ENCODE measurements at places on chromosomes 5 and 9.

DNA sequence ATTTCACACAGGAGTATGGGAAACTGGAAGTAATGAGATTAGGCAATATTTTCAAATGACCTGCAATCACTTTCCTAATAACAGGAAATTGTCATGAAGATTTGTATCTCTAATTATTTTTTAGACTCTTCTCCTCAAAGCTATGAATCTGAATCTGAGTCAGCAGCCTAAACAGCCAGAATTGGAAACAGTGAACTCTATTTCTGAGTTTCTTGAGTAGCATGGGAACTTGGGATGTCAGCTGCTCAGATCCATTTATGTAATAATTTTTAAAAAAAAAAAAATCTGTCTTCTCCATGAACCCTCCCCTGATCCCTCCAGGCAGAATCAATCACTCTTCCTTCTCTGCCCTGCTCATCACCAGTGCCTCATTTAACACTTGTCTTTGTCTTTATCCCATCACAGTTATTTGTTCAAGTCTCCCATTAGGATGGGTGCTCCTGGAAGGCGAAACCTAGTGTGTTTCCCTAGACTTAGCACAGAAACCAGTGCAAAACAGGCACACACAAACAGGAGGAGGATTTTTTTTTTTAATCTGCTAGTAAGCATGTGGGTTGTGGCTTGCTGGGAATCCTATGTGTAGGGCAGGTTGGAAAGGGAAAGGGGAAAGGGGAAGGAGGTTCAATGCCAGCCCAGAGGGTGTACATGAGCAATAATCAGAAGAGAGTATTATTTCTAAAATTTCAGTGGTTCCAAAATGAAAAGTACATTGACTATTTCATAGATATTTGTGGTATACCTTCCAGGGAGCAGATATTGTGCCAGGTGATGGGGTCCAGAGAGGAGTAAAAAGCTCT, 186.8 kb downstream of the TTLL11 start:
- no peak for DNase-seq

DNA sequence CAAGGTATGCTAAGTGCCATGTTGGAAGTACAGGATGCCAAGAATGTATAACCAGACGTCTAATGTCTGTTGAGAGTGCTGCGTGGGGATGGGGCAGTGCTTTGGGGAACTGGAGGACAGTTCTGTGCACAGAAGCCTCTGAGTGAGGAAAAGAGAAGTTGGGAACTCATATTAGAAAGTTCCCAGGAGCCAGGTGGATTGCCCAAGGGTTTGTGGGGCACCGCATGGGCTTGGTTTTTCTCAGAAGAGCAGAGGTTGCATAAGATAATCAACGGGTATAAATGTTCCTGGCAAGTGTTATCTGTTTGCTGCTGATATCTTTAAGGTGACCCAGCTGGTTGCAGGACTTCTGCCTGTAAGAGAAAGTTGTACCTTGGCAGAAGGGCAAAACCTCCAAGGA, 13.1 kb downstream of the HRH2 start:
- DNase-seq = no peak

GRCh38 chr5:146059460-146060220, 45.7 kb downstream of the PLAC8L1 start:
- DNase-seq = no peak

DNA sequence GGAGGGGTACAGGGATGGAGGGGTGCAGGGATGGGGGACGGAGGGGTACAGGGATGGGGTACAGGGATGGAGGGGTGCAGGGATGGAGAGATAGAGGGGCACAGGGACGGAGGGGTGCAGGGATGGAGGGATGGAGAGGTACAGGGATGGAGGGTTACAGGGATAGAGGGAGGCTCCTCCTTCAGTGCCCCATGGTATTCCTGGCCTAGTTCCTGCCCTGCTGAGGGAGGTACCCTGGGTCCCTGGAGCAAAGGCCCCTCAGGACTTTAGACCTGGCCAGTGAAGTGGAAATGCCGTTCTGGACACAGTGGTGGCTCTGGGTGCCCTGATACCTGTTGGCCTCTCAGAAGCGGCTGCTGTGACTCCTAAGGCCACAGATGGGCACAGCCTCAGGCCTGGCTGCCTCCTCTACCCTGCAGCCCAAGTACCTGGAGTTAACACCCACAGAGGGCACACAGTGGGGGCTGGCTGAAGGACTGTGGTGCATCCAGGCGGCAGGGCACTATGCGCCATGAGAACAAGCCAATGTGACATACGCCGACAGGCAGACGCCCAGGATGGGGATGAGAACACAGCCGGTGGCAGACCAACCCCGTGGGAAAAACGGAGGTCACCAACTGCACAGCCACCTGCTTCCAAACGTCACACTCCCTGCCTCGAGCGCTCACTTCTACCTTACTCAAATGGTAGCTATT, 8.4 kb downstream of the PTGES2 start:
- DNase-seq = no peak

DNA sequence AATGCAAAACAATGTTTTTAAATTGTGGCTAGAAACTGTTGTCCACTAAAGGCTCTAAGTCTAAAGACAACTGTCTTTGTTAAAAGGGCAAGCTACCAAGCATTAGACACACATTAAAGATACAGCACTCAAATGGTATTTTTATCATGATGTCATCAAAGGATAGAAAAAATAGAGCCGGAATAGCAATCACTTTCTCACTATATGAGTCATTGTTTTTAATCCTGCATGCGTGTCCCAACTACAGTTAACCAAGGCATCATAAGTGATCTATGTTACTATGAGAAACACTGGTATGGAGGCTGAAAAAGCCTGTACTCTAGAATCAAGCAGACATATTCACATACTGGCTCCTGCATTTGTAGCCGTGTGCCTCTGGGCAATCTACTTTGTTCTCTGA, 1.9 kb upstream of the PJA2 start:
- DNase-seq = no peak

GRCh38 chr5:104628911-104629310, 1066.3 kb upstream of the NUDT12 start:
- no peak for DNase-seq

DNA sequence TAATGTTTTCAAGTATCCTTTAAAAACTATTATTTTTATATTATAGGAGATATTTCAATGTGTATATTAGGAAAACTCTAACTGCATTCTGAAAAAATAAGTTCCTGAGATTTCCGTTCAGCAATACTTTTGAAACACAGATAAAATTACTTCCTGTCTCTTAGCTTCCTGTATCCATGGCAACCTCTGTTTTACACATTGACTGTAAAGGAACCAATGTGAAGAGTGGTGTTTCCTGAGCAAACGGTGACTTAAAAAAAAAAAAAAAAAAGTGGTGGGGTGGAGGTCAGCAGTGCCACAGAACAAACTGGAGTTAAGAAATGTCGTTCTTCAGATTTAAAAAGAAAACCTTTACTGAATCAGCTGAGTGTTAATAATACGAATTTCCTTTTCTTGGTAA, at the start of gene LRRC70:
LRRC70 (plus strand) TSS at position 280 of the 400 bp plus-strand sequence. CDS start 620 bp downstream, outside the sequence.
- DNase-seq = no peak

DNA sequence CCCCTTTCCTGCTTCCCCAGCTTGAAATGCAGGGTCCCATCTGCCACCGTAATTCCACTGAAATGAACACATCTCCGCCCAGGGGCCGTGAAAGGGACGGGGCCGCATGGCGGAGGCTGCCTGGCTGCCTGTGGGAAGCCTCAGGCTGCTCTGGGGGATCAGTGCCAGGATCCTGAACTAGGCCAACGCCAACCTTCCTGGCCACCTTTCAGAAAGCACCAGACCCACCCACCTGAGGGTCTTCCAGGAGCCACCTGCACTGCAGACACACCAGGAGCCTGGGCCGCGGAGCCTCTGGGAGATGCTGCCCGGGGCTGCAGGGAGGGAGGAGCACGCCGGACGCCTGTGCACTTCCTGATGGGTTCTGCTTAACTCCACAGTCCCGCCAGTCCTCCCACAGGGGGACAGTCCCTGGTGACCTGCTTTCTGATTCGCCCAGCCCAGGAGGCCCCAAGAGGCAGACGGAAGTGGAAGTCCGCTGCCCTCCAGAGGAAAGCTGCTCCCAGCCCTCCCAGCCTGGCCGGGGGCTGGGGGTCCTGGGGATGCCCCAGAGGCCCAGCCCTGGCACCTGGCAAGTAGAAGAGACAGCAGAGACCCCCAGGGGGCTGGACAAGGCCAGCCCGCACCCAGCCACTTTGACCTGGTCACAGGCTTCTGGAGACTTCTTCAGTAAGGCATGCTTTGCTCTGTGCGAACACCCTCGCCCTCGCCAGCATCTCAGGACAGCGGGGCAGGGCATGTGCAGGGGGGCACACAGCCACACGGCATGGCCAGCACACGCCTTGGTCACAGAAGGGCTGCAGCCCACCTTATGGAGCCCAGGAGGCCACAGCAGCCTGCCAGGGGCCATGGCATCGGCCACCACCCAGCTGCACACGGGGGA, at the start of gene CARD9:
CARD9 (minus strand) TSS at position 370 of the 883 bp plus-strand sequence. CDS start 1,591 bp downstream, outside the sequence.
- DNase-seq = no peak

GRCh38 chr9:109488791-109489492, 9.2 kb downstream of the PTPN3 start:
- DNase-seq = no peak

- DNase-seq = no peak
Observed at GRCh38 chr5:6449465-6450158, 953 bp downstream of the UBE2QL1 start.

GRCh38 chr9:4549751-4550295, 59.6 kb downstream of the SLC1A1 start:
- DNase-seq = no peak

DNA sequence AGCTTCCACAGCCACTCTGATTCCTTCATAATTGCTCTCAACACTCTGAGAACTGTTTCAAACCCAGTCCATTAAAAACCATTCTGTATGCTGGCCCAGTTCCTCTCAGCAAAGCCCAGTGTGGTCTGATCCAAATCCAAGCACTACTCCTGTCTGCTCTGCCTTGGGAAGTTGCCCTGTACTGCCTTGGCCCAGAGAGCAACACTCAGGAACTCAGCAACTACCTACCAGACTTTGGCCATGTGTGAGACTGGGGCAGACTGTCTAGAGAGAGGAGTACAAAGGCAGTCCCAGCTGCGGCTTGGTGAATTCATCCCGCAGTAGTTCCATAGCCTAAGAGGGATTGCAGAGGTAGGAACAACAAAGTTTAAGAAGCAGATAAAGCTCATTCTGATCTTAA, 214.4 kb downstream of the MCTP1 start:
- no peak for DNase-seq

DNA sequence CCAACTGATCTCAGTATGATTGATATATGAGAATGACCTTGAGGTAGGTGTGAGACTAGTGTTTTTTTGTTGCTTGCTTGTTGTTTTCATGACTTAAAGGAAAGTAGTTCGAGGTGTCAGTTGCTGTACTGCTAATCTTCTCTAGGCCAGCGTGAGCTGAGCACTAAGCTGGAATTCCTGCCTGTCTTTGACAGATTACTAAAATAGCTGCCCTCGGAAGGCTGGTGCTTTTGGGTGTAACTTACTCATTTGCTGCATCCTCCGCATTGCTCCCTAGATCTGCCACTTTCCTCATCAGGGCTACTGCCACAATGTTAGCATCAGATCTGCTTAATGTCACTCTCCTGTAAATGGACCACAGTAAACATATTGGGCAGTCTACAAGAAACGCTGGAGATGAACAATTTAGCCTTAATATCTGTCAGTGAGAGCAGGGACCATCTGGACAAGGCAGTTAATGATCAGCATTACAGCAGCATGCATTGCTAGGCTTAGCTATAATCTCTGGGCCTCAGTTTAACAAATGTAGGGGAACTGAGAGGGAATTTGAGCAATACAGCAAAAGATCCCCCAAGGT, 106.6 kb upstream of the CDH6 start:
- no peak for DNase-seq

DNA sequence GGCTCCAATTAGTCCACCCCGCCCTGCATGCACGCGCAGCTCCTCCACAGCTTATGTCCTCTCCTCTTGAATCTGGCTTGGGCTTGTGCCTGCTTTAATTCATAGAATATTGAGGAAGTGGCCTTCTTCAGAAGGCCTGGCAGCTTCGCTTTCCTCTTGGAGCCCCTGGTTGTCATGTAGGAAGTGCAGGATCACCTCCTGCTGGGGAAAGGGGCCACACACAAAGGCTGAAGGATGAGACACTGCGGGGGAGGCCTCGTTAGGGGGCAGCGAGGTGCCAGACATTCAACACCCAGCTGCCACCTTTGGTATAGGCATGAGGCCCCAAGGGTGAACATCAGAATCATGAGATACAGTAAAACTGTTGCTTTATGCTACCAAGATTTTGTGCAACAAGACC, 2.7 kb upstream of the CNOT6 start:
- DNase-seq = no peak

- no peak for DNase-seq
Observed at GRCh38 chr5:44387406-44387805, 1.8 kb downstream of the FGF10 start.

- DNase-seq = no peak
Observed at GRCh38 chr5:154945695-154946301, 4.9 kb downstream of the MRPL22 start.

DNA sequence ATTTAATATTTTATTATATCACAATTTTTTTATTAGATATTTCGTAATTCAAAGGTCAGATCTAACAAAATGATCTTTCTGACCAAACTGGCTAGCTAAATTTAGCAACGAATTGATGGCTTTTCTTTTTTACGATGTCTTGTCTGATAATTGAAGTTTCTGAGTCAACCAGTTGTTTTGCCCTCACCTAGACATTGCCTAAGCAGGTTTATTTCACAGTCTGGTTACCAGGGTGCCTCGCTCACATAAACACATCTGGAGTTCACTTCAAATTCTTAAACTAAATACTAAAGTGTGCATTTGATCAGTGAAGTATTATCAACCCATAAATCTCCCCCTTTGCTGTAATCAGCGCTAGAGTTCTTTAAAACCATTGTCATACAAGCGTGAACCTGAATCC, 448.3 kb downstream of the TLE4 start:
- DNase-seq = no peak

- DNase-seq = no peak
Observed at GRCh38 chr9:133763272-133764183, 25.4 kb upstream of the SARDH start.

GRCh38 chr9:116142706-116143492, 10.7 kb upstream of the PAPPA start:
- DNase-seq = no peak

GRCh38 chr5:166712447-166713185, 1578.8 kb upstream of the WWC1 start:
- no peak for DNase-seq

GRCh38 chr9:3385871-3386270, 139.9 kb downstream of the RFX3 start:
- DNase-seq = no peak

GRCh38 chr5:154508114-154508513, 30.1 kb upstream of the HAND1 start:
- no peak for DNase-seq

DNA sequence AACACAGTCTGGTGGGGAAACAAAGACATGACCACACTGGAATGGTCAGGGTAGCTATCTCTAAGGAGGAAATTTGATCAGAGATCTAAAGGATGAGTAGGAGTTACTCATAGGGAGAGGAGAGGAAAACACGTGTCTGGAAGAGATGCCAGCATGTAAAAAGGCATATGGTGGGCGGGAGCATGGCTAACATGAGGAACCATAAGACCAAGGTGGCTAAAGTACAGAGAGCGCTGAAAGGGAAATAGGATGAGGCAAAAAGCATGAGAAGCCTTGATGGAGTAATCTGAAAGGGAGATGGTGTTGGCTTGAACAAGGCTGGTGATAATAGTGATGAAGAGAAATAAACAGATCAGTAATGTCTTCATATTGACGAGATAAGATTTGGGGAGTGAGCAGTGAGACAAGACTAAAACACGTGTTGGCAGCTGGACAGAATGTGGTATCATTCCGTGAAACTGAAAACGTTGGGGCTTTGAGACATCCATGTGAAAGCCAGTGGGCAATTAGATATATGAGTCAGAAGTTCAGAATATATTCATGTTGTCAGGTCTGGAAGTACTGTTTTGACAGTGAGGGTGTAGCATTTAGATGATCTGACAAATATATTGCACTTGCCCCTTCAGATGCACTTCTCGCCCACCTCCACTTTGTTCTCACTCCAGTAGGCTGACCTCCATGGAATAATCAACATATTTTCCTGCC, 209.1 kb upstream of the KCNN2 start:
- no peak for DNase-seq

Measured in stimulated activated CD8-positive, alpha-beta memory T cell treated with anti-CD3 and anti-CD28 coated beads, Interleukin-15, amount 100 ng/mL, for 24 hours (primary cell).